Stimulated activated CD8-positive, alpha-beta memory T cell treated with anti-CD3 and anti-CD28 coated beads, Interleukin-4, amount 100 ng/mL, for 24 hours (primary cell): ENCODE measurements at places on chromosomes 12 and 14.

DNA sequence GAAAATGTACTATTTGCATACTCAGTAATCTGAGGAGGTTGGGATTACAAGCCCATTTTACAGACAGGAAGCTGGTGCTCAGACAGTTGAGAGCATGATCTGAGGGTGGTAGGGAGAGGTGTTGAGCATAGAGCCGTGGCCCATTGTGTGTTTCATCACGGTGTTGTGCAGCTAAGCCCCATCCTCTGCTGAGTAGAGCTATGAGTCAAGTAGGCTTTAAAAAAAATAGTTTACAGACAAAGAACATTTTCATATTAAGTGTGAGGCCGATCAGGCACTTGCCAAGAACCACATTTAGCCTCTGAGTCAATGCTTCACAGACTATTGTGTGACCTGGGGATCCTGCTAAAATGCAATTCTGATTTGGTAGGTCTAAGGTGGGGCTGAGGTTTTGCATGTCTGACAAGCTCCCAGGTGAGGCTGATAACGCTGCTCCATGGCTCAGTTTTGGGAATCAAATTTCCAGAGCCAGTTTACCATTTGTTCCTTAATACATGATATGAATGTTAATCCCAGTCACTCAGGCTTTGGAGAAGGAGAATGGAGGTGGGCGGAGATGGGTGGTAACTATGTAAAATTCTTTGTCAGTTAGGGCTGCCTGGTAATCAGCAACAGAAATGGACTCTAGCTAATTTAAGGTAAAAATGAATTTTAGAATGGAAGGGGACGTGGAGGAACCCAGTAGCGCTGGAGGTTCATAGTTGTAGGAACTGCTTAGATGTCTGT, 22.2 kb downstream of the ZNF664 start:
- no peak for DNase-seq

DNA sequence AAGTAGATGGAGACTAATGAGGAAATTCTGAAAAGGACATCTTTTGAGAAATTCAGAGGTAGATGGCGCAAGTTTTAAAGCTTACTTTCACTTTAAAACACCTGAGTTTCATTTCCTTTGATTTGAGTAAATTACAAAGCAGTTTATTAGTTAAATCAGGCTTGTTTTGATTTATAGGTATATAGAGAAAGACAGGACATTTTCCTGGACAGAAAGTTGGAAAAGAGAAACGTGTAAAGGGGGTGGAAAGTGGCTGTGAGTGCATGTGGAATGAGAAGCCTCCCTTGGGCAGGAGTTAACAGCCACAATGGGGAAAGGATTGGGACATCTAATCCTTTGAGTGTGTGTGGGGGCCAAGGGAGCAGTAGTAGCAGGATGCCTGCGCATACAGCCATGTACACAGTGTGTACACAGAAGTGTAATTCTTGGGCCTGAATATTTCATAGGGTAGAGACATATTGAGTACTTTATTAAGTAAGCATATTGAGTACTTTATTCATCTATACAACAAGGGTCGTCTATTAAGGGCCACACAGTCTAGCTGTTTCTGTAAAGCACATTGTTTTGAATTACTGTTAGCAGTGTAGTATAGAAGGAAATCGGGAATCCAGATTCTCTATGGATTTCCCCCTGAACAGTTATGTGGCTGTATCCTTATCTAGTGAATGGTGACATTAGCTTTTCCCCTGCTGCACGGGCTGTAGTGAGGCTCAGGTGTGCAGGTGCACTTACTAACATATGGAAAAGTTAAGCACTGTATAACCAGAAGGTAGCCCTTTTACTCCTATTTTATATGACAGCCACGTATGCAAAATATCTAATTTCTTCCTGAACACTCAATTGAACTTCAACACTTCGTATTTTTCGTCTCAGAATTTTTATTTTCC, 19.1 kb downstream of the MARK3 start:
- DNase-seq: no peak

GRCh38 chr12:122668268-122668667, 34.9 kb downstream of the HCAR2 start:
- DNase-seq: no peak

GRCh38 chr12:80868576-80868975, 69.2 kb downstream of the LIN7A start:
- no peak for DNase-seq
